ENCODE measurements at places on chromosomes 3 and 15.

GRCh38 chr3:23377928-23378672 lies 175.0 kb downstream of the UBE2E2 start:
- DNase-seq = no peak

DNA sequence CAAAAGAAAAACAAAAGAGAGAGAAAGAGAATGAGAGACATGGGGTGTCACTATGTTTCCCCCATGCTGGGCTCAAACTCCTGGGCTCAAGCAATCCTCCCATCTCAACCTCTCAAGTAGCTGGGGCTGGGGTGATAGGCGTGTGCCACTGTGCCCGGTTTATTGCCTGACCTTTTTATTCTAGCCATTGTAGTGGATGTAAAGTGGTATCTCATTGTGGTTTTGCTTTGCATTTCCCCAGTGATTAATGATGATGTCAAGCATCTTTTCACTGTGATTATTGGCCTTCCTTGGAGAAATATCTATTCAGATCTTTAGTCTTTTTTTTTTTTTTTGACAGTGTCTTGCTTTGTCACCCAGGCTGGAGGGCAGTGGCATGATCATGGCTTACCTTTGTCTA lies 37.7 kb upstream of the GK5 start:
- no peak for DNase-seq

DNA sequence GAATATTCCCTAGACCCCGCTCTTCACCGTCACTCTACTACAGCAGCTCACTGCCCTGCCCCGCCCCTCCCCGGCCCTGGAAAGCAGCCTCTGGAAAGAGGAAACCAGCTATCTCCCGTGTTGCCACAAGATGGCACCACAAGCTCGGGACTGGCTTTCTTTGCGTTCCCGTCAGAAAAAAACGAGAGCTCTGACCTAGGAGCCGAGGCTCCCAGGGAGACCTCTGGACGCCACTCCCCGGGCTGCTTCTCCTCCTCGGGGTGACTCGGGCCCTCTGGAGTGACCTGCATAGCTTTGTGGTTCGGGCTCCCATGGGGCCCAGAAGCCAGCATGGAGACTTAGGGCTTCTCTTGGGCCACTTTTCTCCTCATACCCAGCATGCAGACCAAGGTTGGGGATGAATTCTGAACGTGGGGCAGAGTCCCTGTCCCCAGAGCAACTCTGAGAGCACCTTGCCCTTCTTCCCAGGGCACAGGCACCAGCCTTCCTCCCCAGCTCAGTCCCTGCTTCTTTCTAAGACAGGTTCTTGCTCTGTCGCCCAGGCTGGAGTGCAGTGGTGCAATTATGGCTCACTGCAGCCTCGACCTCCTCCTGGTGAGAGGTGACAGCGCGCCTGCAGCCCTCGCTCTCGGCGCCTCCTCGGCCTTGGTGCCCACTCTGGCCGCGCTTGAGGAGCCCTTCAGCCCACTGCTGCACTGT lies 19.0 kb downstream of the STOML1 start:
- DNase-seq = peak; percentile 74

DNA sequence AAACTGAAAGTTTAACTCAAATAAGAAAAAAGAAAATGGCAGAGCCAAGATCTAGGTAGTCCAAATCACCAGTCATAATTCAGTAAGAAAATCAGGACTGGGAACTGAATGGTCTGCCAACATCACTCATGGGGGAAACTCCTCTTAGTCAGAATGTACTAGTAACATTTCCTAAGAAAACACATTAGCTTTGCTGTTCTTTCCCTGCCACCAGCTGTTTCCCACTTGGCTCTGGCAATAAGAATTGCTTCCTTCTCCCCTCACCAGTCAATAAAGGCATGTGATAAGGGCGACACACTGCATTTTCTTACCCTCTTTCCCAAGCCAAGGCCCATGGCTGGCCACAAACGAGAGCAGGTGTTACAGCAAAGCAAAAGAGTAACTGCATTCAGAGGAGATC lies 46.1 kb downstream of the PIK3R4 start:
- no peak for DNase-seq

DNA sequence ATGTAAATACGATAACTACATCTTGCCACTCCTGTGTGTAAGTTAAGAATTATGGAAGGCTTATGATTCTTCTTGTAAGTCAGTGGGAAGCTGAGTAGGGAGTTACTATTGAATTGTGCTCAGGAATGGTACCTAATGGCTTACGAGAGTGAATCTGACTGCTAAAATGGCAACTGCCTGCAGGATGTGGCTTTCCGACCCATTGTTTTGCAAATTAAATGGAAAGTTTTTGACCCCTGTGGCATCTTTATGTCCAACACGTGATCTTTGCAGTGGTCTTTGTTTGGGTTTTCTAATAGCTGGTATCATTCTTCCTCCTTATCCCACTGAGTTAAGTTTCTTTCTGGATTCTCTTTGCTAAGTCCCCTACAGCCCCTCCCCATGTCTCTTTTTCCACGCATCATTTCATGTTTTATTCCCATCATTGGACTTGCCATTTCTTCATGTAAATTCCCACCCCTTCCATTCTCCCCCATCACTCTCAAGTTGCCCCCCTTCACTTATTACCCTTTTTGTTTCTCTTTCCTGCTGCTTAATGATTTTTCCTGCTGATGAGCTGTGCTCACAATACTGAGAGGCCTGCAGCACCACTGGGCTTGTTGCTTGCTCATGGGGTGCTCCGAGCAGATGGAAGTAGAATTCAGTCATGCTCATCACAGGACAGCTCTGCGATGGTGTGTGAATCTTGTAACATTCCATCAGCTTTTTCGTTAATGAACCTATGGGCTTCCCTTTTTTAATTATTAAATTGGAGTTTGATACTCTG lies 428.2 kb upstream of the IL12A start:
- no peak for DNase-seq

DNA sequence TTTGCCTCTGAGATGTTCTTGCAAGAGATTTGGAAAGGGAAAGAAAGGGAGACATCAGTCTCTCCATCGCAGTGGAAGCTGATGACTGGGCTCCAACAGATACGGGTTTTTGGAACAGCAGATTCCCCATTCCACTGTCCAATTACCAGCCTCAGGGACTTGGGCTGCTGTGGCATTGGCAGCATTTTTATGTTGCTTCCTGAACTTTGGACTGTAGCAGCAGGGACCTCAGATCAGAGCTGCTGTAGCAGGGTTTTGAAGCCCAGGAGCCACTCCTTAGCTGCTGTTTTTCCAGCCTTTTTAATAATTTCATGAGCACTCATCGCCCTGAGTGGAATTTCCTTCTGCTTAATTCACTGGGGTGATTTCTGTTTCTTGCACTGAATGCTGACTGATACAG lies 135.7 kb upstream of the SLCO3A1 start:
- DNase-seq = no peak

DNA sequence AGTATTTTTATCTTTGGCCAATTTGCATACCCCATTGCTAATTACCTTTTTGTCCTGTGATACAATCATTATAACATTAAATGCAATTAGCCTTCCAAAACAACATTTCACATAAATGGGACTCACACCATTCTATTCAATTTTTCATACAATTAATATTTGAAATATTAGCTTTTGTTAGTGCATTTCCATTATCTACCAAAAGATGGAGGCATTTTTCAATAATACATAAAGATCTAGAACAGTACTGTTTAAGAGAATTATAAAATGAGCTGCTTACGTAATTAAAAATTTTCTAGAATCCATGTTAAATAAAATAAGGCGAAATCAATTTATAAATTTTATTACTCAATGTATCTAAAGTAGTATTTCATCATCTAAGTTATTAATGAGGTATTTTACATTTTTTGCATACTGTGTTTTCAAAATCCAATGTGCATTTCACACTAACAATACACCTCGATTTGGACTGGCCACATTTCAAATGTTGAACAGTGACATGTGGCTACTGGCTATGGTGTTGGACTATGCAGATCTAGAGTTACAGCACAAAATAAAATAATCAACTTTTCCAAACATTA lies 74.3 kb downstream of the TJP1 start:
- no peak for DNase-seq

- no peak for DNase-seq
Observed at GRCh38 chr15:94042180-94042928, 189.0 kb upstream of the MCTP2 start.
